ENCODE measurements at places on chromosomes 3 and 15.
A peak's percentile ranks its signal among the peaks of the same experiment; 100 is the strongest.

DNA sequence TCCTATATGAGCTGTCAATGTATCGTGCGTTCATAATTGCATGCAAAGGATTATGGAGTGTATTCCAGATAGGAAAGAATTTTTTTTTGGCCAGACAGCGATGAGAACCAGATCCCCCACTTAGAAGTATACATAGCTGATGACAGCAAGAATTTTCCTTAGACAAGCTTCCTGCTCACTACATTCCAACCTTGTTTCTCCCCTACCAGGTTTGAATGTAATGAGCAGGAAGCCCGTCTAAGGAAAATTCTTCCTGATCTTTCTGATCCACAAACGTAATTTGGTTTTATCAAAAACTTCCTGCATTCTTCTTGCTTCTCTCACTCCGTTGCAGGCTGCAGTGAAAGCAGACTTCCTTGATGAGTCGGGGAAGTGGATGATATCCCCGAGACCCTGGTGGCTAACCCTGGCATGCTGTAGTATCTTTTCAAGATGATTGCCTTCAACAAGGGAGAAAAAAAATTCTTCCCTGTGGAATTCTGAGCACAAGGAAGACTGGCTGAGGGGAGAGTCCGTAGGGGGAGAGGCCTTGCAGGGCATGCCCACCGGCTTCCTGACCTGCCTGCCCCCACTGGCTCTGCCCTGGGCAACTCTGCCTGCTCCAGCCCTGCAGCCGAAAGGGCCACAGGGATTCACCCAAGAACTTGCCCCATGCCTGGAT lies 243.1 kb downstream of the TLE3 start:
- no peak for DNase-seq

- no peak for DNase-seq
Measured at GRCh38 chr3:25508901-25509300, 80.8 kb downstream of the RARB start.

- no peak for DNase-seq
Measured at GRCh38 chr3:50239649-50240048, 3.6 kb downstream of the GNAI2 start.

DNA sequence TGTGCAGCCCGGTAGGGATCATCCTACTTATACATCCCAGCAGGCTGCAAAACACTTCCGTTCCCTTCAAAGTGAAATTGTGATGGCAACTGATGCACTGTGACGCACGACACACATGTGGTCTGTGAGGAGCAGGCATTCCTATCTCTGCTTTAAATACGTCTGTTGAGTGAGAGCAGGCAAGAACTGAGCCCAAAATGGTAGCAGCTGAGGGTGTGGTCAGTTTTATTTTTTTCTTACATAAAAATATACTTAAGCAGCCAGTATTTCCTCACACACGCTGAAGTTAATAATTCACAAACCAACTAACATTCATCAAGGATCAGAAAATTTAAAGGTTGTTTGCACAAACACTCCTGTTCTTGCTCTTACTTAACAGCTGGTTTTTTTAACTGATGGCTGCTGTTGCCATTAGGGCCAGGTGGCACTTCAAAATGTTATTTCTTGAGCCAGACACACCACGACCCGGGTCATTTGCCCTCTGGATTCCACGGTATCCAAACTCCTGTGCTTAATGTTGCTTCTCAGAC lies 23.9 kb downstream of the LRIG1 start:
- no peak for DNase-seq

DNA sequence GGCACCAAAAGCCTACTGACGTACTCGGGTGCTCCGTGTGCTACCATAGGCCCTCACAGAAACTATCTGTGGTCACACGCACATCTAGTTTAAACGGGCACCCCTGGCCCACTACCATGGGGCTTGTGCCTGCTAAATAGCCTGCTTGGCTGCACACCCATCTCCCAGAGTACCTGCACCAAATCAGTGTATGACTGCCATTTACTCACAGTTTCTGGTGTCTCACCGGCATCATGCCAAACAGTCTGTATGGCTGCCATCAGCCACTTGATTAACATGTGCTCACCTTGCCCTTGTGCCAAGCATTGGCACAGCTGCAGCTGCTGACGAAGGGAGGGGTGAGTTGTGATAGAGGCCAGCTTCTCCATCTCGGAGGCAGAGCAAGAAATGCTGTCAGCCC lies 232.7 kb downstream of the IGSF11 start:
- no peak for DNase-seq

- DNase-seq, result peak; percentile 81
Measured at GRCh38 chr3:137970914-137971831, 38.8 kb upstream of the CLDN18 start.

DNA sequence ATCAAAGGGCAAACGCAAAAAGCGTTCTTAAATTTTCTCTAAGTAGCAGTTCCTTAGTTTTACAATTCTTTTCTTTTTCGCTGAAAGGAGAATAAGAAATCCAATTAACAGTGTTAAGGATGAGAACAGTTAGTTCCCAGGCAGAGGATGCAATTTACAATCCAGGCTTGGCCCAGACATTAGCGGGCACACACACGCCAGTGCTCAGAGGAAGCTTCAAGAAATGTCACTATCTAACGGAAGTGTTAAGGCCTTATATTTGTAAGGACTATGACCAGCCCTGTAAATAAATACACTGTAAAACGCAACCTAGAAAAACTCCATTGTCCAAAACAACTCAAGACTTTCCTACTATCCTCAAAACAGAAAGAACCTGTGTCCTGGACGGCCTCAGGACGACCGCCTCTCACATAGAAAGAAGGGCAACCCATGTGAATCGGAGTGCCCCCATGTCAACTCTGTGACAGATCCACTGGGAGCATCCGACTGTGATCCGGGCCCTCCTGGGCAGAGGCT lies 1.3 kb downstream of the ACAP2 start:
- DNase-seq, result no peak

GRCh38 chr15:38042707-38043445 lies 108.4 kb downstream of the TMCO5A start:
- DNase-seq, result no peak

GRCh38 chr15:60989696-60990095 lies 239.4 kb downstream of the RORA start:
- no peak for DNase-seq

- peak; percentile 25 for DNase-seq
Measured at GRCh38 chr15:39919748-39920509, at the start of gene GPR176. Gene GPR176, minus strand, starts transcription at chr15:39920266. Its CDS starts 240 bp downstream, at chr15:39920026.

GRCh38 chr3:13403847-13404246 lies 16.3 kb downstream of the NUP210 start:
- no peak for DNase-seq

GRCh38 chr3:160435747-160436146 lies 13.8 kb downstream of the TRIM59 start:
- DNase-seq, result no peak

GRCh38 chr3:64523324-64523723 lies 164.5 kb downstream of the ADAMTS9 start:
- DNase-seq, result no peak

DNA sequence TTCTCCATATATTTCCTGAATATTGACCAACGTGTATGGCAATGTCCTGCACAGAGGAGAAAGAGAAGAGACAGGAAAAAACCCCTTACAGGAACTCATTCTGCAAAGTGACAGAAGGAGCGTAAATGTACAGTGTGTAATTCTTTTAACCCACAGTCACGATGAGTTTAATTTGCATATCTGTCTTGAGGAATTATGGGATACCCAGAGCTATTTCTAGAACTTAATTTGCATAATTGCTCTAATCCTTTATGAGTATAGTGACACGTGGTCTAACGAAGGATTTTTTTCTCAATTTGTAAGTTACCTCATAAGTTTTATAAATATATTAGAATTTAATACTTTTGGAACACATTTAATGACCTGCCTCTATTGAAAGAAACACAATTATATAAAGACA lies 9.8 kb downstream of the GPR27 start:
- no peak for DNase-seq

DNA sequence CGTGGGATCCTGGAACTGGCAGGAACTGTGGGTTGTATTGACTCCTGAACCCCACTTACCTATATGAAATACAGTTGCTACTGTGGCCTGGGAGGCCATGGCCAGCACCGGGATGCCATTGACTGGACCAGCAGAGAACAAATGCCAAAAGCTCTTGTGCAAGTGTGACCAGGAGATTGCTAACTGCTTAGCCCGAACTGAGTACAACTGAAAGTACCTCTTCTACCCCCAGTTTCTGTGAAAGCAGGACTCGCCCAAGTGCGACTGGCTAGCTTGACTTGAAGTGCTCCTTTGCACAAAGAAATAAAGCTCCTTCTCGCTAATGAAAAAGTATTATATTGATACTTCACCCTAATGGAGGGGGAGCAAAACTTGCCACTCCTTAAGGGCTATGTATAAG lies 101.3 kb upstream of the ATP11B start:
- DNase-seq, result no peak

DNA sequence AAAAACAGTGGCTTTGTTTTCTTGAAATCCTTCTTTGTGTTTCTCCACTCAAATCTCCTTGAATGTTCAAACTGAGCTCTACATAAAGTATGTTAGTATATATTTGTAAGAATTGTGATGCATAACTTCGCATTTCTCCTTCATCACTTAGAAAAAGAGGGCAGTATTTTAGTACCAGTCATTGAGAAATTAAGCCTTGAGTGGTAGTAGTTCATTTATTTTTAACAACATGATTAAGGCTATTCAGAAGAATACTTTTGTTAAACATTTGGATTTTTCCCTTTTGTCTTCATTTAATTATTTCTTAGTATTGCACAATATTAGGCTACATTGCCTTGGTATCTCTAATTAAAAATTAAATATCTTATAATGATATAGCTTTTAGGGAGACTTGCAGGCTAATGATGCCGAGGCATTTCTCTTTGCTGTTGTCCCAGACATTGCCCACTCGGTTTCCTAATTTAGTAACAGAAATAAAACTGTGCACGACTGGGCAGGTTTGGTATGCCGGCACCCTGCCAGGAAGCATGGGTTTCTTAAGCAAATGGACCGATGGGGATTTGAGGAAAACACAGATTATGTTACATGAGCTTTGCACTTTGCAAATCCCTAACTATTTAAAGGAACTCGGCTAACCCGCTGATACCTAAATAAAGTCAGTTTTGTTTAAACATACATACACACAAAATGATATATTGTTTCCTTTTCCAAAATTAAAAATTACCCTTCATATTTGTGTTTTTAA lies 54.7 kb downstream of the LRRC28 start:
- peak; percentile 60 for DNase-seq
